ENCODE measurements at places on chromosomes 12 and 14.

GRCh38 chr12:52573743-52574142, at the start of gene KRT74:
Gene KRT74 (minus strand): TSS chr12:52573843. CDS start chr12:52573777, 66 bp downstream.
- DNase-seq, result no peak

DNA sequence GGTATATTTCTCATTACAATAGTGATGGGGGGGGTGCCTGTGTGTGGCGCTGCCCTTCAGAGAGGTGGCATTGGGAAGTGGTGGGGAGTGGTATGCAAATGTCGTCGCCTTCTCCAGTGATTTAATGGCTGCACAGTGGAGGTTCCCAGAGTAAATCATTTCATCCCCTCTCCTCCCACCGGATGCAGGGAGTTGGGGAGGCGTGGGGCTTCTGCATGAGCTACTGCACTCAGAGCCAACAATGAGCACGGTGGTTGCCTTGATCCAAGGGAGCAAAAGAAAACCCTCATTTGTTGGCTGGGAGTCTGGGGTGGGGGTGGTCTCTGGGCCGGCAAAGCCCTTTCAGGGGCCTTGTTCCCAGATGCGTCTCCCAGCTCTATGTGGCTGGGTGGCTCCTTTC, 124.3 kb downstream of the AACS start:
- no peak for DNase-seq

DNA sequence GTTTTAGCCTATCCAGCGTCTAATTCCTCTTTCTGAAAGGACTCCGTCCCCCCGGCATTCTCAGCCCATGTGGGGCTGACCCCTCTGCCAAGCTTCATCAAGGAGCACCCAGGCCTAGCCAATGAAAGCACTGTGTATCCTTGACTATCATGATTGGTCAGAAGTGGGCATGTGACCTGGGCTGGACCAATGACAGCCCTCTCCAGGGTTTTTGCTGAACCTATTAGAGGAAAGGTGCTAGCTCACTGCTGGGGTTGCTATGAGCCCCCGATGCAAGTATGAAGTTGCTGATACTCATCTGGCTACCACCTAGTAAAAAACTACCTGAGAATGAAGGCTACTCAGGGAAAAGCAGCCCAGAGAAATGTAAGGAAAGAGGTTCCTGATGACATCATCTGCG, 68.1 kb downstream of the LRRC74A start:
- DNase-seq, result no peak

DNA sequence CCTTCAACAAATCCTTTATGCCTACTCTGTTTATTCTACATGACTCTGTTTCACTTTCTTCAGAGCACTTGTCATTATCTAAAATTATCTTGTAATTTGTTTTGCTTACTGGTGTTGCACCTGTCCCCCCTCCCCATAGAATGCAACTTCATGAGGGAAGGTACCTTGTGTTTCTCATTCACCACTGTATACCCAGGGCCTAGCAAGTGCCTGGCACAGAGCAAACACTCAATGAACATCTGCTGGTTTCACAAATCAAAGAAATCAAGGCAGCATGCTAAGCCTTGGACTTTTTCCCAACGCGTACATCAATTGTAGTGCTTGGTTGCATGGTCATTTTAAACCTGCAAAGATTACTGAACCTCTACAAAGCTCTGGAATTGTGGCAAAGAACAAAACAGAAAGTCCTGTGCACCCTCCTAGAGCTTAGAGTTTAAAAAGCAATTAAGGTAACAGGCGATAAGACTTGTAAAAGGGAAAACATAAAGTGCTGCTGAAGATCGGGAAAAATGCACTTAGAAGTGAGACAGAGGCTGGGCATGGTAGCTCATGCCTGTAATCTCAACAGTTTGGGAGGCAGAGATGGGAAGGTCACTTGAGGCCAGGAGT, 479.1 kb downstream of the MED13L start:
- no peak for DNase-seq

DNA sequence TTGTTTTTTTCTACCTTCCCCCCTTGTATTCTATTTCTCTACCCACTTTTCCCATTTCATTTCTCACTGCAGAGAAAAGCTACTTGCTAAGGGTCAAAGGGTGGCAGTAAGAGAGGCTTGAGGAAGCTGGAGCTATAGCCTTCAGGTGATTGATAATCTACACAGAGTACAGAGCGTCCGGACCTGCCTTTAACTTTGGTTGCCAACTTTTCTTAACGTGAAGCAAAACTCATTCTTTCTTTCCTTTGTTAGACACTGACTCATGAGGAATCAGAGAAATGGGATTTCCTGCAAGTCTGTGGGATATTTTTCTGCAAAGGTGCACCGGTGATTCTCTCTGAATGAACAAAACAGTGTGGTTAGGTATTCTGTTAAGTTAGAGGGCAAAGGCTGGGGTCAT, 133.3 kb downstream of the RMST start:
- DNase-seq, result no peak

DNA sequence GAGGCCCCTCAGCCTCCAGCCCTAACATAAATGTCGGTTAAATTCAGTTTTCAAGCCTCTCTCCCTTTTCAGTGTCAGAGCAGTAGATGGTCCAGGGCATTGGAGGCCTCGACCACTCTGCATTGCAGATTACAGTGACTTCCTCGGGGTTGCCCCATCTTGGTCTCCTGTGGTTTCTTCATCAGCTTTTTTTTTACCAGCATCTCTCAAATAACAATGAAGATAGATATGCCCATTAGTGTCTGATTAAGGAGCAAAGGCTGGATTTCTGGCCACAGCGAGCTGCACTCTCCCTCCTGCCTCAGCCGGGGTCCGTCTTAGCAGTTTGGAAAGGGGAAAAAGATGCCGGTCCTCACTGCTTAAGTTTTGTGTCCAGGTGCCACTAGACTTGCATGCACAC, 49.7 kb downstream of the C14orf132 start:
- DNase-seq, result no peak

- no peak for DNase-seq
Observed at GRCh38 chr12:48237162-48237561, 34.1 kb upstream of the OR10AD1 start.

DNA sequence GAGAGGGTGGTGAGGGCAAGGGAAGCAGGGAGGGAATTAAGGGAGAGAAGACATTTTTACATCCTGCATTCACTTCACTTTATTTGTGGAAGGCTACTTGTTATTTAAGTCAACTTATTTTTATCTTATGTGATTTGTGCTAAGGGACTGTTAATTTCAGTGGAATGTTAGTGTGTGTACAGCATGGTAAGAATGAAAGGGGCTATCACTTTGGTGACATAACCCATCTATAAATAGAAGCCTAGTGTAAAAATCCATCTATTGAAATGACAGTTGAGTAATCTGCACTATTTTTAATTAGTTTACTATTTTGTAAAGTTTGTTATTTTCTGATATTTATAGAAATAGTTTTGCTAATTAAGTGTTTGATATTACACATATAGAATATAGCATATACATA, 16.8 kb upstream of the CHPT1 start:
- DNase-seq, result no peak

GRCh38 chr14:79379266-79379665, 832.0 kb downstream of the DIO2 start:
- no peak for DNase-seq

GRCh38 chr12:3236345-3237187, 159.4 kb downstream of the TSPAN9 start:
- DNase-seq, result no peak

DNA sequence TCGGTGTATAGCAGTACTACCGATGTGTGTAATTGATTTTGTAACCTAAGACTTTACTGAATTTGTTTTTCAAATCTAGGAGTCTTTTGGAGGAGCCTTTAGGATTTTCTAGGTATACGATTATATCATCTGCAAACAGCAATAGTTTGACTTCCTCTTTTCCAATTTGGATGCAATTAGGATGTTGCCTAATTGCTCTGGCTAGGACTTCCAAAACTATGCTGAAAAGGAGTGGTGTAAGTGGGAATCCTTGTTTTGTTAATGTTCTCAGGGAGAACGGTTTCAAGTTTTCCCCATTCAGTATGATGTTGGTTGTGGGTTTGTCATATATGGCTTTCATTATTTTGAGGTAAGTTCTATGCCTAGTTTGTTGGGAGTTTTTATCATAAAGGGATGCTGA, 171.6 kb upstream of the PDE3A start:
- no peak for DNase-seq

- DNase-seq, result no peak
Observed at GRCh38 chr12:111033281-111034082, 113.1 kb upstream of the MYL2 start.

DNA sequence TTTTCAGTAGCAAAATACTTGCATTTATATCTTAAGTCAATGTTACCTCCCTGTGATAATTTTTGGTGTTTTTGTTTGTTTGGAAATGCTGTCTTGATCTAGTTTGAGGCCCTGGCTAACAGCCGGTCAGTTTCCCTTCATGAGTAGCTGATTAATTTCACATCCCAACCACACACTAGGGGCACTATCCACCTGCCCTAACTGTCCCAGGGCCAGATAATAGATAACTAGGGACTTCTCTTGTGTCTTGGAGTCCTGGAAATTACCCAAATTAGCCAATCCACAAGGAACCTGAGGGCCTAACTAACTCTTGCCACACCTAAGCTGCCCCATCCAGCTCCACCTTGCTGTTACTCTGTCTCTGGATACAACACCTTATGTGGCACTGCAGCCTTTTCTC, 399.9 kb downstream of the FOXG1 start:
- DNase-seq, result no peak

- DNase-seq, result no peak
Observed at GRCh38 chr12:6463858-6464257, 6.6 kb downstream of the VAMP1 start.

- DNase-seq, result no peak
Observed at GRCh38 chr14:67480011-67480410, 8.5 kb downstream of the TMEM229B start.
